NCI-H1436 (cell line): ENCODE measurements at places on chromosomes 2 and 18.

DNA sequence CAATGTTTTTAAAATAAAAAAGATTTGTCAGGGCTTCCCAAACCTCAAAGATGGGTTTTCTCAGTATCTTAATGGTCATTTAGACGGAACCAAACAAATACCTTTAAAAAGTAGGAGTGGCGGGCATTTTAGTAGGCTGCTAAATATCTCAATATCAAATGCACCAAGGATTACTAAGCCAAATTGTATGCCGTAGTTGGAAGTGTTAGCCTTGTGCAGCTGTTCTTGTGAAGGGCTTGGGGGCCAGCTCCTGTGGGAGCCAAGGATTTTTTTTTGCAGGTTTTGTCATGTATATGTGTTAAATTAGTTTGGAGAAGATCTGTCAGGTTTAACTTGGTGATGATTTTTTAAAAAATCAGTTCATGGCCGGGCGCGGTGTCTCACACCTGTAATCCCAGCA lies 52.1 kb downstream of the ACTR2 start:
- no peak for DNase-seq

DNA sequence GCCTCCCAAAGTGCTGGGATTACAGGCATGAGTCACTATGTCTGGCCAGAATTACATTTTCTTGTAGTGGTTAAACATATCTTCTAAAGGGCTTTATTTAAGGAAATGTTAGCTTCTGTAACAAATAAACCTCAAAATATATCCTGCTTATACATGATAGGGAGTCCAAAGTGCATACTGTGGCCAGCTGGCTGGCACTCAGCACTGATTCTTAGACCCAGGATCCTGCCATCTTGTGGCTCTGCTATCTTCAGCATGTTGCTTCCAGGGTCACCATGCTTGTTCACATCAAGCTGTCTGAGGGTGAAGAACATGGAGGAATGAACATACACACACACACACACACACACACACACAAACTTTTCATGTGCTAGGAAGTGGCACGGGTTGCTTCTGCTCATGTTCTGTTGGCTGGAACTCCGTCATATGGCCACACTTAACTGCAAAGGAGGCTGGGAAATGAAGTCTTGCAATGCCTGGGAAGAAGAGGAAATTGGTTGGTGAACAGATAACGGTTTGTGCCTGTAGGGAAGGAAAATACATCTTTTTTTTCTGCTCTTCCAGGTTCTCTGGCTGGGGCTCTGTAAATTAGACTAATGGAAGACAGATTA lies 40.0 kb downstream of the NPPC start:
- no peak for DNase-seq

- no peak for DNase-seq
These were observed 160.6 kb downstream of the RNF144A start for GRCh38 chr2:7077660-7078267.

- DNase-seq = no peak
These were observed 236.5 kb downstream of the BCL2 start for GRCh38 chr18:63083020-63083531.

DNA sequence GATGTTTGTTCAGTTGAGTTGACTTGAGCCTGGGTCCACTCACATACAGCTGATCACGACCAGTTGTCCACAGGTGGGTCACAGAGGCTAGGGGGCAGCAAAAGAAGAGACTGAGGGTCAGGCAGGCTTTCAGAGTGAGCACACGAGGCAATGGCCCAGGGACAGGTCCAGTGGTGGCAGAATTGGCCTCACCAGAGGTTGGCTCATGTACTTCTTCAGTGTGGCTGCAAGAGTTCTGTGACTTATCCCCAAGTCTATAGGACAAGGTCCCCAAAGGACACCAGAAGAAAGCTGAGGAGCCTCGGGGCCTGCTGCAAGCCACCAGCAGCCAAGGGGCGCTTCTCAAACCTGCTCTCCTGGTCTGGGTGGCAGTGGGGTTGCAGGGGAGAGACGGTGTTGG lies 219.8 kb downstream of the TFCP2L1 start:
- no peak for DNase-seq

DNA sequence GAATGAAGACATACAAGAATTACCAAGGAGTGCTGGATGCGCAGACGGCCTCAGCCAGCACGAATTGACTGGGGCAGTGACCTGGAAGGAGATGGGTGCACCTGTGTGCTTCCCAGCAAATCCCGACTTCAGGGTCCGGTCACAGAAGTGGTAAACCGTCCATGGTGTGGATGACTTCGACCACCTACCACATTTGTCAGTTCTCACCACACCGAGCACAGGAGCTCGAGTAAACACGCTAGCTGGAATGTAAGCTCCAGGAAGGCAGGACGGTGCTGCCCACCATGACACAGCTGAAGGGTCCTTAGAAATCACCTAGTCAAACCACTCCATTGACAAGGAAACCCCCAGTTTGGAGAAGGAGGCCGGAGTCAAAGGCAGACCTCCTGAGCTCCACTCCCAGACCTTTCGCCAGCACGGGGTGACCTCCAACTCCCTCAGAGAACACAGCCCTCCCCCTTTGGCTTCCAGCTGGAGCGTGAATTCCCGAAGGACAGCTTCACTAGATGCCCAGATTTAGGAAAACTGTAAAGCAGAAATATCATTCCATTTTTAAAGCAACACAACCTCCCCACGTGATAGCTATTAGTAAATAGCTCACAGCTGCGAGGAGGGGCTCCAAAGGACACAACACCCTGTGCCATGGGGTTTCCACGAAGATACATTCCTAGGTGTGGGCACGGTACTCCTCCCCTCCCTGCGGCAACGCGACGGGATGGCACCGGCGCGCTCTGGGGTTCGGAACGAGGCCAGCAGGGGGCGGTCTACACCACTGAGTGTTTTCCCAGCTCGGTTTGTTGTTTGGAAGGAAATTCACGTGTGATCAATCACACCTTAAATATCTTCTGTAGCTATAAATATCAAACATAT lies 34.1 kb upstream of the GNAL start:
- no peak for DNase-seq

GRCh38 chr2:61946666-61947065 lies 41.2 kb downstream of the COMMD1 start:
- DNase-seq = no peak

DNA sequence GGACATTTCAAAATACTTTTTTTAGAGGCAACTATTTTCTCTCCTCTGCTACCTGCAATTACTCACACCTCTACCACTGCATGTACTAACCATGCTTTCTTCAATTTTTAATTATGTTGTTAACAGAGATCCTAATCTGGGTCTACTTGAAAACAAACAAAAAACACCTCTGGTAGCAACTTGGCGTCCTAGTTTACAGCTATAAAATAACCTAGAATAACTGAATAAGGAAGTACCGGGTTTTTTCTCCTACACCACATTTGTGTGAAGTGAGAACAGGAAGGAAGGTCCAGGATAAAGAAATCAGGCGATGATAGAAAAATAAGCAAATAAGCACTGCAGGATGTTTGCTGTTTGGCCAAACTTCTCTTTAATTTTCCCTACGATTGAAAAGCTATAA lies 633.5 kb downstream of the LRP1B start:
- DNase-seq = no peak

- no peak for DNase-seq
These were observed 9.3 kb upstream of the SCYGR5 start for GRCh38 chr2:227657199-227657845.

DNA sequence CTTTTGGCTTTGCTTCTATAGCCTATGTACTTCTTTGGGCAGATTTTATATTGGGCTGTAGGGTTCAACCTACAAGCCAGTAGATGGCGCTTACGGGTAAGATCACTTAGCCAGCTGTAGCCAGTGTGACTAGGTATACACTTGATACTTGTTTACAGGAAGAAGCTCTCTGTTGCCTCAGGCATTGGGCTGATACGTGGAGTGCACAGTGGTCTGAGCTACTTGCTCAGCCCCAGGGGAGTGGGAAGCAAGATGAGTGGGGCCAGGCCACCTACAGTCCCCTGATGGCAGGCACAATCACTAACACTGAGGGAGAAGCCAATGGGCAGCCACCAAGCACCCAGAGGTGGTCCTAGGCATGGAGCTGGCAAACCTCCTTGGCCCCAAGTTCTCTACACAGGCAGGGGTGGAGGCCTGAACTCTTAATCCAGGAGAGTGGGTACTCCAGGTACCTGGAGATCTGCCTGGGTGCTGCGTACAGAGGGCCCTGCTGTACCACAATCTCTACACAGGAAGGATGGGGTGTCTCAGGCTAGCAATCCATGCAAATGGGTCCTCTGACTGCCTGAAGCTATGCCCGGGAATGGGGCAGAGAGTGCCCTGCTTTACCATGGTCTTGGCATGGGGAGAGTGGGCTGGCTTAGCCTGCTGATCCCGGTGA lies 122.2 kb downstream of the NCOA1 start:
- peak; percentile 14 for DNase-seq

GRCh38 chr18:58449464-58449863 lies 179.4 kb downstream of the ALPK2 start:
- DNase-seq = no peak
